ENCODE measurements at places on chromosomes 7 and 10. TPM values are rescaled to one million over a fixed set of nuclear protein-coding genes. Genes with fewer than 3 reads are reported as not detected.

- DNase-seq: no peak
These were observed 423 bp downstream of the BAZ1B start for GRCh38 chr7:73521636-73522104.

GRCh38 chr10:110820321-110820814, 51.4 kb upstream of the PDCD4 start:
- no peak for DNase-seq

GRCh38 chr10:87979847-87980246, 116.4 kb downstream of the PTEN start:
- DNase-seq: no peak

DNA sequence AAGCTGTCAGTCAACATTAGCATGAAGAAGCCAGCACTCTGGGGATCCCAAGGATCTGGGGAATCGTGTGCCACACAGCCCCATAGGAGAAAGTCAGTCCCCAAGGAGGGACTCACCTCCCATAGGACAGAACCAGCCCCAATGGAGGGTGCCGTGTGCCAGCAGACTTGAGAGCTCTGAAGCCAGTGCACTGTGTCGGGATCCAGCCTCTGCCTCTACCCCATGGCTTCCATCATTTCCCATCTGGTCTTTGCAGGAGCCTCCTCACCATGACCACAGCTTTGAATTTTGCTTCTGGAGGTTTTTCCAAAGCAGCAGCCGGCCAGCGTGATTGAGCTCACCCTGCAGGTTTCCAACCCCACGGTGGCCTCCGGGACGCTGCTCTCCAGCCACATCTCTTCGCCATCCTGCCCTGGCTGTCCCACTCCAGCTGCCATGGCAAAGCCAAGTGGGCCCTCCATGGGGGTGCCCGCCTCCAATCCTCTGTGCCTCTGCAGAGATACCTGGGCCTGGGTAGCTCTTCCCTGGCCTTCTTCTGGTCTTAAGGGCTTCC, 171.8 kb upstream of the SHH start:
- peak; percentile 2 for DNase-seq

TRIP6 gene
- 203 TPM for total RNA-seq
